Hematopoietic multipotent progenitor cell (in vitro differentiated cells): ENCODE measurements at places on chromosomes 3 and 15.

GRCh38 chr3:196617256-196617655 lies 22.2 kb upstream of the NRROS start:
- no peak for DNase-seq

GRCh38 chr15:34436126-34436955 lies 1.3 kb downstream of the GOLGA8A start:
- DNase-seq, result no peak

DNA sequence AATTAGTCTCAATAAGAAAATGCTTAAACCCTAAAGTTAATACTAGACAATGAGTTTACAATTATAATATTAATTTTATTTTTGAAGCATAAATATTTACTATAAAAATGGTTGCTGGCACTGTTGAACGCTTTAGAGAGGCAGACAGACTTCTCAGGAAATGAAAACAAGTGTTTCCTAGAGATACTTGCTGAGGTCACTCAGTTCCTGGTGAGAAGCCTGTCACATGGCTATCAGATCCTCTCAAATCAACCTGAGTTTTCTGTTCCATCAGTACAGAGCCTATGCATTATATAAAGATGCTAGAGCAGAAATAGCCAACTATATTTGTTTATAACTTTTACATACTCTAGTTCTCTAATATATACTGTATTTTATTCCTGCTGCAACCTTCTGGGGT lies 109.2 kb downstream of the MYO5A start:
- peak; percentile 80 for DNase-seq

DNA sequence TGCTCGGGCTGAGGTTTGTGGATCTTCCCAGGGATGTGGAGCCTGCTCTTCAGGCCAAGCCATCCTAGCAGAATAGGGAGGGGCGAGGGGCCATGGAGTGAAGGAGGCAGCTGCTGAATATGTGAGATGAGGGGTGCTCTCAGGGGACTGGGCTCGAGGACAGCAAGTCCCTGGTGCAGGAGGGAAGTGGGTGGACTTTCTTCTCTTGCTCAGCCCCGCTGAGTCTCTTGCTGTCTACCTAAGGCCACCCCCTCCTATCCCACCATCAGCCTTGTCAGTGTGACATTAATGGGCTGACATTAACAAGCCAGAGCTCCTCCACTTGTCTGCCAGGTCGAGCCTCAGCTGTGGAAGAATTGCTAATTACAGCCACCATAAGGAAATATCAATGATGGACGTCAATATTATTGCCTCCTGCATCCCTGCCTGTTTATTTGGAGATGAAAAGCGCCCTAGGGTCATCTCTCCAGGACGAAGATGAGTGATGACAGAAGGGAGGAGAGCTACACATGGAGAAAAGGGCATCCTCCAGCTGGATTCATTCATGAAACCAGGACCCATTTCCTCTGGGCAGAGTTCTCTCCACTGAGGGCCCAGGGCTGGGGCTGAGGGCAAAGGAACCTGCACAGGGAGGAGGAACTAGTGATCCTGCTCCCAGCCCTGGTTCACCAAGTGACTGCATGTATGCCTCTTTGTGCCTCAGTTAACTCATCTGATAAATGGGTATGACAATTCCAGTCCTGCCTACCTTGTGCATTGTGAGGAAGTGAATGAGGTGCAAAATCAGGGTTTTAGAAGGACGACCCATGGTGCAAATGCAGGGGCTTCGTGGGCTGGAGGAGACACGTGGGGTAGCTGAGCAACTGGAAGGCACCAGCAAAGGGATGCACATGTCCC lies 34.9 kb upstream of the LINGO1 start:
- no peak for DNase-seq

DNA sequence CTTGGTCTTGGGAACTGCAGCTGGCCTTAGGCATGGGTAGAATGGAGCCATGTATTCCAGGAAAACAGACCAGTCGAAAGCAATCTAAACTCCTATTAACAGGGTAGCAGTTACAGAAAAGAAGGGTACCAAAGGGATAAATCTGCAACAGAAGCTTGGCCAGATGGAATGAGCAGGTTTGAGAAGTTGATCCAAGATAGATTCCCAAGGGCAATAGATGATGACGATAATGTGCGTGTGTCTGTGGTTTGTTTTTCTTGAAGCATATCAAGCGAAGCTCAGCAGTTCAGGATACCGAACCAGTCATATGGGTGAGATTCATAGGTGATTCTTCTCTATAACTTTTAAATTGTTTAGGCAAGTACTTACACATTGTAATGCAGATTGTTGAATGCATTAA lies 203.8 kb upstream of the SEMA6D start:
- no peak for DNase-seq

DNA sequence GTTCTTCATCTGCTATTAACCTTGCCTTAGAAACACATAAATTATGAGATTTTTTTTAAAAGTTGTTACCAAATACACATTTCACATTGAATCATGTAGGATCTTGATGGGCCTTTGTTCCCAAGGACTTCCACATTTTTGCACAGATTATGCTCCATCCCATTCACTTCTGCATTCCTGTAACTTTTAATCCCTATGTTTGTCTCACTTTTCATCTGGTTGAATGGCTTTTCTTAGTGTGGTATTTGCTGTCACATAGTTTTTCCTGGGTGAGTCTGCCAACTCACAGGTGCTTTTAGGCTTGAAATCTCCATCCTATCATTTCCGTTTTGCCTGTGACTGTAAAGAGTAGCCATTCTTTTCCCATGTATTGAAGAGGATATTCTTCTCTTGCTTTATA lies 297.2 kb upstream of the TPRG1 start:
- no peak for DNase-seq

DNA sequence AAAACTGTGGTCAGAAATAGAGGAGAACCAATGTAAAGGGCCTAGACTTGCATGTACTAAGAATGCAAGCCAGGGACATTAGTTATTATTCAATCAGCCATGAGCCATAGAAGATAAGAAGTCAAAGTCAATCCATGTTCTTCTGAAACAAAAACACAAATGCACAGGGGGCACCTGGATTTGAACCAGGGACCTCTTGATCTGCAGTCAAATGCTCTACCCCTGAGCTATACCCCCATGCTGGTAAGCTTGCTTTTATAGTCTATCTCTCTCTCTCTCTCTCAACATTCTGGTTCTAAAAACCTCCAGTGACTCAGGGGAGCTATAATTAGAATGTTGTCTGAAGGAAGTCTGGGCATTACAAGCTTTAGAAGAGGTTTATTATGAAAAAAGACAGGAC lies 85.6 kb upstream of the ACP3 start:
- DNase-seq, result peak; percentile 60

GRCh38 chr3:177057768-177058167 lies 139.5 kb downstream of the TBL1XR1 start:
- no peak for DNase-seq

- no peak for DNase-seq
These were observed 68.5 kb downstream of the GPR176 start for GRCh38 chr15:39851500-39852092.
